ENCODE measurements at places on chromosomes 6 and 20.

GRCh38 chr6:136066005-136066404 lies 184.1 kb downstream of the MTFR2 start:
- DNase-seq: no peak

DNA sequence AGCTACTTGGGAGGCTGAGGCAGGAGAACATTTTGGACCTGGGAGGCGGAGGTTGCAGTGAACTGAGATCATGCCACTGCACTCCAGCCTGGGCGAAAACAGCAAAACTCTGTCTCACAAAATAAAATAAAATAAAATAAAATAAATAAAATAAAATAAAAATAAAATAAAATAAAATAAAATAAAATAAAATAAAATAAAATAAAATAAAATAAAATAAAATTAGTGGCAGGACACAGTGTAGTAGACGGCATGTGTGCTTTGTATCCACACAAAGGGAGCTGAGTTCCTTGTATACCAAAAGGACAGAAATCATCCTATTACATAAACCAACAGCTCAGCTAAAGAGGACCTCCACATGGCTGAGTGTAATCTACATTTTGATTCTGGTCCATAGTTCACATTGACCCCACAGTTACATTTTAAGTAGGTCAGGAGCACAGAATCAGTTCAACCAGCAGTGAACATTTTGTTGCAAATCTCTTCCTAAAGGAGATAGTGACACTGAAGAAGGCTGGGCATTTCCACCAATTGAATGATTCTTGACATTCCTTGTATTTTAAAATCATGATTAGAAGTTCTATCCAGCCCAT lies 91.7 kb upstream of the MAP7 start:
- no peak for DNase-seq

DNA sequence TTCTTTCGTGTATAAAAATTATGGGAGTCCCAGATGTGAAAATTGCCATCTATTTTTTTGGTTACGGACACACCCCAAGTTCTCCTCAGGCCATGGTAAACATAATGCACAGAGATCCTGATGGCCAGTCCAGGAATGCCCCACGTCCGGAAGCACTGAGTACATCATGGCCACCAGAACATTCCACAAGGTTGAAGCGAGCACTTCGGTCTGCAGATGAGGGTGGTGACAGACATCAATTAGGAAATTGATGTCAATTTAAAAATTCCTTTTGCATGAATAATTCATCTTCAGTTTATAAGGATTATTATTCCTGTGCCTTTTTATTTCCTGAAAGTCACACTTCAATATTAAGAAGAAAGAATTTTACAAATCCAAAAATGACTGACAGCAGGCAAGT lies 13.2 kb upstream of the EXOC2 start:
- DNase-seq: no peak

DNA sequence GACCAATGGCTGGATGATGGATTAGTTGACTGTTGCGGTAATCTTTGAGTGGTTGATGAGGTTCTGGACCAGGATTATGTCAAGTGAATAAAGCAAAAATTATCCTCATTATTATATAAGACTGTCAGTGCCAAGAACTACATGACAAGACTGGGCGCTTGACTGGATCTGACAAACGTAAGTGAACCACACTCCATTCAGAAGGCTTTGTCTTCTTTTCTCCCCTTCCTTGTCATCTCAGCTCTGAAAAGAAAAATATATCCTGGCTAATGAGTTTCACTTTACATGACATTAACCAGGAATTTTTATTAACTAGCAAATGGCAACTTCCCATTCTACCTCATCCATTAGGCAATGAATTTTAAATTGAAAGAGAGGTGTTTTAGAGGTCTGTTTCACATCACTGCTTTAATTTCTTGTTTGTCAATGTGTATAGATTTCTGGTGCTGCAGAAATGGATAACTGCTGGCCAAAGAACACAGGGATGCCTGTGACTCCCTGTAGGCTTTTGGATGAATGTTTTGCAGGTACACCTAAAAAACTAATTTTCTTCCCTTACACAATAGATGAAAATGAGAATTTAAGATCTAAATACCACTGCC lies 150.1 kb downstream of the ELOVL4 start:
- no peak for DNase-seq

GRCh38 chr6:113596387-113597230 lies 260.5 kb upstream of the MARCKS start:
- DNase-seq: peak; percentile 22

GRCh38 chr20:1323256-1323655 lies 5.7 kb downstream of the SDCBP2 start:
- DNase-seq: no peak
